Anterior cingulate cortex (tissue), 58 donors: ENCODE measurements at places on chromosomes 7 and 10.

DNA sequence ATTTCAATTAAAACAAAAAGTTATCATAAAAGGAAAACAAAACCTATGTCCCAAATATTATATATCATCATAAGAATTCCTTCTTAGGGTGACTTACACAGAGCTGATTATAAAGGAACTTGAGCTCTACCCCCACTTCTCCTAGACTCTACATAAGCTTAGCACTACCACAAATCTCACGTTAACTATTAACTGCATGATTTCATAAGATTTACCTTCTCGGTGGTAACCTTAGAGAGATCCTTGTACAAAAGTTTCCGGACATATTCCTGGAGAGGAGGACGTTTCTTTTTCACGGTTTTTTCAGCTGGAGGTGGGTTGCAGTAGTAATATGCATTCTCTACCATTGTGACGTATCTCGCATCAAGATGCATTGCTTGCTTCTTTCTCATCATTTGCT is 83.7 kb downstream of the UPF2 start:
- DNase-seq, result no peak

DNA sequence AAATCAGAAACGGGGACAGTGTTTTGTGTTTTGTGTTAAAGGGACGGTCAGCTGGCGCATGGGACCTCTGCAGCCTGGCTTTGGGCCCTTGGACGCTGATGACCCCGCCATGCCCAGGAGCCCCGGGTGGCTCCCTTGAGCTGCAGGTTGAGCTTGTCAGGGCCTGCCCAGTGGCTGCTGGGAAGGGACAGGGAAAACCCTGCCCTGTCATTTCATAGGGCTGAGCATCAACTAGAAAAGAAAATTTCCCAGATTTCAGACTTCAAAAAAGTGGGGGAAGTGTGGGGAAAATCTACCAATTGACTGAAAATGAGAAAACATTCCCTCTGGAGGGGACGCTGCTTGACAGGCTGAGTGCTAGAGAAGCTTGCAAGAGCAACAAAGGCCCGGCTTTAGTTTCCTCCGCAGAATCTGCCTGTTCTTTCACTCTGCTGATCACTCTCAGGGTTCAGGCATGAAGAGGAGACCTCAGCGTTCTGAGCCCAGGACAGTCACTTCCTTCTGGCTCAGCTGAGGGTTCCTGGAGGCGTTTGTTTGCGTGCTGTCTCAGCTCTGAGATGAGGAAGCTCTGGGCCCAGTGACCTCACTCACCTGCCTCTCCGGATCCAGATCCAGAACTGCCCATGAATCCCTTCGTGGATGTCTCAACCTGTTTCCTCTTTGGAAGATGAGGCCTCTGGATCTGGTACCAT is 18.6 kb upstream of the DNAJB6 start:
- no peak for DNase-seq

DNA sequence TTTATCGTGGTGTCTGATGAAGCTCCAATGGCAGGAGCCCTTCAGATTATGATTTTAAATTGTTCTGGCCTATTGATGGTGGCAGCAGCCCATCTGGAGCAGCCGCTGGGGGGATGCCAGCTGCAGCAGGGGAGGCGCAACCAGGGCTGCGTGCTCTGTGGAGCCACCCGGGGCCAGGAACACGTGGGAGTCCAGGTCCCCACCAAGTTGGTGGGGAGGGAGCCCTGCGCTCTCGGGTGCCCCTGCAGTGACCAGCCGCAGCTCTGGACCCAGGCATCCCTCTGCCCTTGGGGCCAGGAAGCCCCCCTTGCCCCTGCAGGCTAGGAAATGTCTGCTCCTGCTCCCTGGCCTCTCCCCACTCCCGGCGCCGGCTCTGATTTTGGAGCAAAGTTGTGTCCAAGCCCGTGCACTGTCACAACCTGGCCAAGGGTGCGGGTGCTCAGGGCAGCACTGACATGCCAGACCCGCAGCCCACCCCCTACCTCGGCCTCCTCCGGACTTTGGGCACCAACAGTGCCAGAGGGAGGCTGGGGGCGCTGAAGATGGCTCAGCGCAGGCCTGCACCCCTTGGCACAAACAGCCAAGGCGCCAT is 147.2 kb upstream of the ADO start:
- DNase-seq, result no peak

DNA sequence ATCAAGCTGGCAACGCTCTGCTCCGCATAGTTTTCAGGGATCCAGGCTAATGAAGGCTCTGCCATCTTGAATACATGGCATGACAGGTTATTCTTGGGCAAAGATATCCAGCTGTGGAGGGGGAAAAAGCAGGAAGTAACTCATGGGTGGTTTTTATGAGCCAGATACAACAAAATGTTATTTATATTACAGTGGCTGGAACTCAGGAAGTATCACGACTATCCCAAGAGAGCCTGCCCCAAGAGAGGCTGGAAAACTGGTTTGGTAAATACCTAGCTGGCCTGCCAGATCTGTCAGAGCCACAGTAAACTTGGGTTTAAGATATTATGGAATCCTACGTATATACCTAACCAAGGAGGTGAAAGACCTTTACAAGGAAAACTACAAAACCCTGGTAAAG is 462.8 kb upstream of the ANKRD30A start:
- DNase-seq, result no peak

GRCh38 chr10:73781548-73781878 is 335 bp upstream of the CHCHD1 start:
- DNase-seq, result no peak

- DNase-seq, result no peak
Observed at GRCh38 chr7:100093054-100093453, 4.3 kb downstream of the COPS6 start.

DNA sequence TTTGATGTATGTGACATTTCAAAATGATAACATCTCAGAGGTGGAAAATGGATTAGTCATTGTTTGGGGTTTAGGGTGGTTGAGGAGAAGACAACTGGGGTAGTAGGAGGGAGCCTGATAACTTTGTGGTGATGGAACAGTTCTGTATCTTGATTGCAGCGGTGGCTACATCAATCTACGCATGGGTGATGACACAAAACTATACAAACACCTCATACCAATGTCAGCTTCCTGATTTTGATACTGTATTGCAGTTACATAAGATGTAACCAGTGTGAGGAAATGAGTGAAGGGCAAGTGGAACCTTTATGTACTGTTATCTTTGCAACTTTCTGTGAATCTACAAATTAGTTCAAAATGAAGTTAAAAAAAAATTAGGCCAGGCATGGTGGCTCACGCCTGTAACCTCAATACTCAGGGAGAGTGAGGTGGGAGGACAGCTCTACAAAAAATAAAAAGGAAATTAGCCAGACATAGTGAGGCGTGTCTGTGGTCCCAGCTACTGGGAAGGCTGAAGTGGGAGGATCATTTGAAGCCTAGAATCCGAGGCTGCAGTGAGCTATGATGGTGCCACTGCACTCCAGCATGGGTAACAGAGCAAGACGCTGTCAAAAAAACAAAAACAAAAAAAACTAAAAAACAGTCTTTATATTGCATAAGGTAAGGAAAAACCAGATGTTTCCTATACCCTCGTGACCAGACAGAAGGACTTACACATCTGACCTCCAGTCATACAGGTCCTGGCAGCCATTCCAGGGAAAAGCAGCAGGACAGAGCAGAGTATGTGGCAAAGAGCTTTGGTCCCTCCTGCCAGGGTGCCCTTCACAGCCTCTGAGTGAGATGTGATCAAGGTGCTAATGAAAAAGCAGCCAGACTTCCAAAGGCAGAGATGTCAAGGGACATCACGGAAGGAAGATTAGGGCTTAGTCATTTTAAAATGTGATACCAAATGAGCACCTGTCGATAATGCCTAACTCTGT is 50.8 kb downstream of the CYTH3 start:
- DNase-seq, result no peak

DNA sequence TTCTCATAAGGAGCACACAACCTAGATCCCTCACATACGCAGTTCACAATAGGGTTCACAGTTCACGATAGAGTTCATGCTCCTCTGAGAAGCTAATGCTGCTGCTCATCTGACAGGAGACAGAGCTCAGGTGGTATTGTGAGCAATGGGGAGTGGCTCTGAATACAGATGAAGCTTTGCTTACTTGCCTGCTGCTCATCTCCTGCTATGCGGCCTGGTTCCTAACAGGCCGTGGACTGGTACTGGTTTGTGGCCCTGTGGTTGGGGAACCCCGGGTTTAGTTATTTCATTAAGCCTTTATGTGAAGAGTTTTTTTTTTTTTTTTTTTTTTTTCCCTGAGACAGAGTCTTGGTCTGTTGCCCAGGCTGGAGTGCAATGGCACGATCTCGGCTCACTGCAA is 19.4 kb downstream of the SLK start:
- no peak for DNase-seq

- no peak for DNase-seq
Observed at GRCh38 chr10:88733215-88733614, 26.6 kb upstream of the LIPN start.

GRCh38 chr10:88066876-88067275 is 203.5 kb downstream of the PTEN start:
- no peak for DNase-seq

- no peak for DNase-seq
Observed at GRCh38 chr7:143512488-143513340, 35.0 kb downstream of the TAS2R41 start.

DNA sequence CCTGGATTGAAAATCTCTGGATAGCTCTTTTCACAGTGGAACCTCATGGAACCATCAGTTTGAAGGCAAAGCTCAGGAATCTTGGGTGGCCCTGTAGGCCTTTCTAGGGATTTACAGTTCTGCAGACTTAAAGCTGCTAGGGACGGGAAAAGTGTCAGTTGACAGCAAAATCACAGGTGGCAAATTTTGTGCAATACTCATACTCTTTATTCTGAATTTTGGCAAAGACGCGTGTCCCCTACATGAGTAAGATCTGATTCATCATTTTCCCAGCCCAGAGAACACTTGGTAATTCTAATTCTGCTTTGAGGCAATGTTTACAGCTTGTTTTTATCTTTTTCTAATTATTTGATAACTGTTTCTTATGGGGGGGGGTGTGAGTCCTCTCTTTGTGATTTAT is 3.6 kb downstream of the LRRC17 start:
- no peak for DNase-seq

GRCh38 chr7:142908921-142909890 is 23.7 kb upstream of the TRPV6 start:
- DNase-seq, result no peak

DNA sequence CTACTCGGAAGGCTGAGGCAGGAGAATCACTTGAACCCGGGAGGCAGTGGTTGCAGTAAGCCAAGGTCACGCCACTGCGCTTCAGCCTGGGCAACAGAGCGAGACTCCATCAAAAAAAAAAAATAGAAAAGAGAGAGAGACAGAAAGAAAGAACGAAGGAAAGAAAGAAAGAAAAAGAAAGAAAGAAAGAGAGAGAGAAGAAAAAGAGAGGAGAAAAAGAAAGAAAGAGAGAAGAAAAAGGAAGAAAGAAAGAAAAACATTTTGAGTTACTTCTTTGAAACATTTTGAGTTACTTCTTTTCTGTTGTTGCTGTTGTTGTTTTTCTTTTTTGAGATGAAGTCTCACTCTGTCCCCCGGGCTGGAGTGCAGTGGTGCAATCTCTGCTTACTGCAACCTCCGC is 2.4 kb upstream of the MKI67 start:
- DNase-seq, result no peak

- no peak for DNase-seq
Observed at GRCh38 chr10:42645103-42645502, 6.7 kb upstream of the ZNF33B start.

DNA sequence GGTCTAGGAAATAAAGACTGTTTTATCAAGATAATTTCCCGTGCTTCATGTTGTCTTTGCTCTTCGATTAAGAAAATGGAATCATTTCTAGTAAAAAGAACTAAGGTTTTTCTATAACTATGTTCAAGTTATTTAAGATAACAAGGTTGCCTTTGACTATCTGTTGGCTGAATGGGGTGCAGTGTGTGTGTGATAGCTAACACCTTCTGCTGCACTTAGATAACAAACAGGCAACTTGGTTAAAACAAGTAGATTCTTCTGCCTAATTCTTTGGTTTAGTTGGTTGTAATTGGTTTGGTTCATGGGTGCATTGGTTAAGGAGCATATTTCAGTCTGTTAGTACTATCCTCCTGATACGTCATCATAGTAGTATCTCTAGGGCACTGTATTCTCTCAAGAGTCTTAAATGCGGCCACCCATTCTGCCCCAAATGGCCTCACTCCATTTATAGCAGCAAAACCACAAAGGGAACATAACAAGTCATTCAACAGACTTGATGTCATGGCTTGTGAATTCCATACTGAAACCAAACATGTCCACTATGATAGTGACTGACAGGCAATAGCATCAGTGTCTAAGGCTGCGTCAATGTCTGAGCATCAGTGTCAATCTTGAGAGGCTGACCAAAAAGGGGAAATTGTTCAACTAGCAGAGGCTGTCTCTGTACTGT is 55.7 kb downstream of the CCDC3 start:
- DNase-seq, result no peak

GRCh38 chr7:22911889-22912288 is 89.2 kb upstream of the TOMM7 start:
- DNase-seq, result no peak

DNA sequence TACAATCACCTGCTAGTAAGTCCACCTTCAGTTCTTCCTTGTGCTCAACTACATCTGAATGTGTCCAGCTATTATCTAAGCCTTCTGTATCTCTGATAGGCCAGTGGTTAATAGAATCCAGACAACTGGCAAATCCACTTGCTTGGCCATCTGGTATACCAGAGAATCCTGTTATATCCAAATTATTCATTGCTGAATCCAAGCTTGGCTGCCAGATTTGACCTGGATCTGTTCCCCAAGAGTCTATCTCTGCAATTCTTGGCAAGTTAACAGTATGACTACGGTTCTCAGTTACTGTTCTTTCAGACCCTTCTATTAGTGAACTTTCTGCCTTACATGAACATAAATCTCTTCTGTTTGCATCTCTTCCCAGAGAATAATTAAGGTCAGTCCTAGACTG is 154.6 kb upstream of the TARP start:
- DNase-seq, result no peak

- no peak for DNase-seq
Observed at GRCh38 chr10:50622706-50623662, 772 bp downstream of the SGMS1 start.

DNA sequence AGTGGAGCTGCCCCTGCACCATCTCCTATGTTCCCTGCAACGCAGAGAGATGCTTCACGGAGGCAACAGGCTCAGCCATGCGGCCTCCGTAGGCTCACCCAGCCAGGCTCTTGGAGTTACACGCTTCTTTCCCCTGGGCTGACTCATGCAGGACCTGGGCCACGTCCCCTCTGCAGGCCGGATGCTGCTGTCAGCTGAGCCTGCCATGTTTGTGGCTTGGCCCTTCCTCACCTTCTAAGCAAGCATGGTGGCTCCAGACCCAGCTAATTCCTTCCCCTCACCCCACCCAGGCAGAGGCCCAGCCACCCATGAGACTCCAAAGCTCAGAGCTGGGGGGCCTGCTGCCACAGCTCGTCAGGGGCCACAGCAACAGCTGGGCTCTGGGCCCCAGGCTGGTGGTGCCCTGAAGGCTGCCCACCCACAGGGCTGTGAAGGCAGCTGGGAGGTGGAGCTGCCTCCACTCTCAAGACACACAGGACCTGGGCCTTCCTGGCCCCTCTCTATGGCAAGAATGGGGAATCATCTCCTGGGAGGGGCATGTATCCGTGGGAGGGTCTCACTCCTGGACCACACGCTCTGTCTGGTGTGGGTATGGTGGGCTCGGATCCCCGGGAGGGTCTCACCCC is 219.6 kb downstream of the ELFN1 start:
- DNase-seq, result no peak

- DNase-seq, result no peak
Observed at GRCh38 chr7:151934584-151934983, 21.7 kb upstream of the GALNTL5 start.
